ENCODE measurements at places on chromosomes 7 and 10.

DNA sequence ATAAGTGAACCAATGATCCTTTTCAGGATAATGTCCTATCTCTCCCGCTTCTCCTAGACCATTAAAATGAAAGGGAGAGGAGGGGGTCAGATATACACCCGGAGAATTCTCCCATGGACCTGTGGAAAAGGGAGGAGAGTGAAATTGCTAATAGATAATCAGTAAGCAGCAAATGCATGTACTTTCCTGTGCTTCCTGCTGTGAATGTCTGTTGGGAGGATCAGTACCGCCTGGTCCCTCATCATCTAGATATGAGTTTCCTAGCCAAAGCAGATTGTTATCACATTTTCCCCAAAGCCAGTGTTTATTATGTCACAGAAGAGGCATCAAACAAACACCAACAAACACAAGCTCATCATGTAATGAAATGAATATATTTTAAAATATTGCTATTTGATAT lies 96.8 kb downstream of the GNAT3 start:
- DNase-seq: no peak

- DNase-seq: no peak
These were observed 48.7 kb downstream of the SP8 start for GRCh38 chr7:20737840-20738448.

- no peak for DNase-seq
These were observed 16.9 kb upstream of the GPR146 start for GRCh38 chr7:1027242-1028043.

GRCh38 chr7:3206771-3207191 lies 94.3 kb upstream of the SDK1 start:
- no peak for DNase-seq

- DNase-seq: no peak
These were observed 22.5 kb upstream of the ECHDC3 start for GRCh38 chr10:11719496-11720259.

GRCh38 chr7:73644688-73645286 lies 20.5 kb upstream of the MLXIPL start:
- no peak for DNase-seq

DNA sequence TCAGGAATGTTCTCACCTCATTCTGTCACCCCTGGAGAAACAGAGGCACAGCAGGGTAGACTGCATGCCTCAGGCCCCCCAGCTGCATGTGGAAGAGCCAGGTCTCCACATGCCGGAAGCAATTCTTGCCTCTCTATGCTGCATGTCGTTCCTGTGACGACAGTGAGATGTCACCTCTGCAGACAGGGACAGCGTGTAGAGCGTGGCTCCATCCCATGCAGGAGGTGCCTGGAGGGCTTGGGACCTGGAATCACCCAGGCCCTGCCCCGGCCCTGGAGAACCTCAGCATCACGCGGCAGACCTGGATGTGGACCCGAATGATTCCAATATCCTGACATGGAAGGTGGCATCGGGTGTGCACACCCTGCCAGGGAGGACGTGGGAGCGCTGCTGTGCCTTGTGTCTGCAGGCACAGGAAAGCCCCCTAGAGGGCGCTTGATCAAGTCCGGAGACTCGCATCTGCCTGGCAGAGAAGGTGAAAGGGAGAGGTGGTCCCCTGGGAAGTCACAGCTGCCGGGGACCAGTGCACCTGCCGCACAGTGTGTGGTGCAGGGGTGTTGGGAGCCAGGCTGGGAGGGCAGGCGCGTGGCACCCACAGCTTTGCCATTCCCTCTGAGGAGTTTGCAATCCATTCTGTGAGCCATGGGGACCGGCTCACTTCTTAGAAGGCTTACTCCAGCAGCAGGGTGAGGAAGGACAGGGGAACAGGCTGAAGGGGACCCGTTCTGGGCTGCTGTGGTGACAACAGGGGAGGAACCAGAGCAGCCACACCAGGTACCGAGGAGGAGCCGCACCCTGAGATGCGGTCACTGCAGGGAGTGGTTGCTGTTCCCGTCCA lies 45.3 kb upstream of the EN2 start:
- DNase-seq: peak; percentile 24
